ENCODE measurements at places on chromosomes 16 and 17.

GRCh38 chr16:4288148-4288921 lies 15.5 kb upstream of the TFAP4 start:
- DNase-seq, result peak; percentile 81

- DNase-seq, result peak; percentile 62
These were observed 663 bp downstream of the CYB5D1 start for GRCh38 chr17:7858522-7858810.

DNA sequence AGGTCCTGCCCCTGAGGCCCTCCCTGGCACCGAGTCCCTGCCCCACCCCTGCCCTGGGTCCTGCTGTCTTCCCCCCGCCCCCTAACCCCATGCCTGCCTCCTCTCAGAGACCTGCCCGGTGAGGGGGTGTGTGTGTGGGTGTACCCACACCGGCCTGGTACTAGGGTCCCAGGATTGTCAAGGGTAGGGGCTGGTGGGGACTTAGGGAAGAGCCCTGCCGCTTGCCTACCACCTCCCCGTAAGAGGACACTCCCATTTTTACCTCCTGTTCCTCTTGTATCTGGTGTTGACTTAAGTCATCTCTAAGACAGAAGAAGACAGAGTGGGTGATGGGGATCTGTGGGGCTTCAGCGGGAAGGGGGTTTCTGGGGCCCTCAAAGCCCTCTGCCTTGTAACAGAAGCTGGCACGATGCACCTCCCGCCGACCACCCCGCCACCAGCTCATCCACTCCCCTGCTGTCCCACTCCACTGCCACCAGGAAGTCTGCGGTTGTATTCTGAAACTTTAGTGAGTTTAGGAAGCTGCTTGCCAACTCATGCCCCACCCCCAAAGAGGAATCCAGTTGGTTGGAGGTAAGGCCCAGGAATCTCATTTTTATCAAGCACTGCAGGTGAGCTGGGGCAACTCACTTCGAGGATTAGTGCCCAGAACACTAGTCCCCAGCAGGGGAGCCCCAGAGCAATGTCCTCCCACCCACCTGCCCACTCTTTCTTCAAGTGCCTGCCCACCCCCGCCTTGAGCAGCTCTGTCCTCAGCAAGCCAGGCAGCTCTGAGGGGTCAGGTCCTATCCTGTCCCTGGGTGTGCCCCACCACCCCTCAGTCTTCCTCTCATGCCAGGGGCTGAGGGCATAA lies 5.6 kb downstream of the SPATA32 start:
- peak; percentile 25 for DNase-seq

- no peak for DNase-seq
These were observed 62.6 kb downstream of the PRKCA start for GRCh38 chr17:66364990-66365490.

- DNase-seq, result no peak
These were observed 9.2 kb upstream of the PRR29 start for GRCh38 chr17:63988741-63989621.

DNA sequence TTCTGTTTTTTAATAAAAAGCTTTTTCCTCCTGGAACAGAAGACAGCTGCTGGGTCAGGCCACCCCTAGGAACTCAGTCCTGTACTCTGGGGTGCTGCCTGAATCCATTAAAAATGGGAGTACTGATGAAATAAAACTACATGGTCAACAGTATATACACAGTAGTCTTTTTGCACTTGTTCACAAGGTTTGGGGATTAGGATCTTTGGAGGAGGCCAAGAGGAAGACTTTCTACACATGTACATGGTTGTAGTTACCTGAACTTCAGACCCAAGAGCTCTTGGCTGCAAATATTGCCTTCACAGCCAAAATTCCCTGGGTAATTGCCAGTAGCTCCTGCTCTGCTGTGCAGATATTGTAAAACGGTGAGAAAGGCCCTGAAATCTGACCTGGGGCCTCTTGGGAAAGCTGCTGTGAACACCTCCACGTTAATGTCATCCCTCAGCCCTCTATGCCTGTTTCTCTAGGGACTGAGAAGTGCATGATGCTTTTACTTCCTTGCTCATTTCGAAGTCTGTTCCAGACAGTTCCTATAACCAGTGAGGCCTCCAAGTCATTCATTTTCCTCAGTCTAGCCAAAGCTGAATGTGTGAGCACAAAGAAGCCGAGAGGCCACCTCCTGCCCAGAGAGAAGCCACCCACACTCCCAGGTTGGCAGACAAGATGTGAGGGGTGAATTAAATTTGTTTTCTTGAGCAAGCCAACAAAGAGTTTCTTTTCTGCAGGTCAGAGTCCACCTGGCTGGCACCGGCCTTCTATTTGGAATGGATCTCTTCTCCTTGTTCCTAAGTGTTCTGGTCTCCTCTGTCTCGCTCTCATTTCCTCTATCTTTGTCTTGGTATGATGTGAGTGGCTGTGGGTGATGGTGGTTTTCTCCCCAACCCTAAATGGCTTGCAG lies 15.9 kb downstream of the ANKRD40 start:
- DNase-seq, result no peak

- DNase-seq, result no peak
These were observed 57.8 kb upstream of the CIBAR2 start for GRCh38 chr16:85170066-85170491.

GRCh38 chr16:76246587-76246986 lies 30.6 kb upstream of the CNTNAP4 start:
- no peak for DNase-seq

- DNase-seq, result no peak
These were observed 11.1 kb upstream of the KIF19 start for GRCh38 chr17:74314877-74315276.

DNA sequence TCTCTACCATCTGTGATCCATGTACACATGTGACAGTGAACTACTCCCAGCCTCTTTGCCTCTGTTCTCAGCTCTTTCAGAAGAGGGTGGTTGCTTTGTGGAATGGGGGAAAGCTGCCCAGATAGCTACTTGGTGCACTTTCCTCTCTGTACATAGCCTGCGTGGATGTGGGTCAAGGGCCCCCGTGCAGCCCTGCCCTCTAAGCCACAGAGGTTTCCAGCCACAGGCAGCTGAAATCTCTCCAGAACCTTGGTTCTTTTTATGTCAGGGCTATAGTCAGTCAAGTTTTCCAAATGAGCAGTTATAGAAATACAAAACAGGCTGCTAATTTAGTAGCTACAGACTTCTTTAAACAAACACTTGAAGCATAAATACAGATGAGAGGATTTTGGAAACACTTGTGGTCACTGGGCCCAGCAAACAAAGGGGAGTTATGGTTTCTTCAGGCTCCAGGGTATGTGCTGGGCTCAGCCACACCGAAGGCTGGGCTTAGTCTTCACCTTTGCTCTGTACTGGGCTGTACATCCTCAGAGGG lies 199.7 kb upstream of the ASIC2 start:
- no peak for DNase-seq

- no peak for DNase-seq
These were observed 30.2 kb downstream of the TENT4B start for GRCh38 chr16:50183316-50183715.

DNA sequence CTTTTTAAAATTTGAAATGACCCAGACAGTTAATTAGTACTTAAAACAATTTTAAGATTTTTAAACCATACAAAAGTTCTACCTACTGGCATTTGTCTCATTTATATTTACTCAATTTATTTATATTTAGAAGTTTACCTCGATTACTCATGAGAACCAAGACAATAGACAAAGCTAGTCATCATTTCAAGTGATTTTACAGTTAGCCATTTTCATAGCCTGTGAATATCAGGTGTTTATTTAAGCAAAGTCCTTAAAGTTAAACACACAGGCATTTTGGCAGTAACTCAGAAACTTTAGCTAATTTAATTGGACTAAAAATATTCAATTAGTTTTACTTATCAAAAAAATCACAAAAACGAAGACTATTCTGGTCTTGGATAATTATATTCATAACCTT lies 101.6 kb upstream of the KIF2B start:
- DNase-seq, result no peak

DNA sequence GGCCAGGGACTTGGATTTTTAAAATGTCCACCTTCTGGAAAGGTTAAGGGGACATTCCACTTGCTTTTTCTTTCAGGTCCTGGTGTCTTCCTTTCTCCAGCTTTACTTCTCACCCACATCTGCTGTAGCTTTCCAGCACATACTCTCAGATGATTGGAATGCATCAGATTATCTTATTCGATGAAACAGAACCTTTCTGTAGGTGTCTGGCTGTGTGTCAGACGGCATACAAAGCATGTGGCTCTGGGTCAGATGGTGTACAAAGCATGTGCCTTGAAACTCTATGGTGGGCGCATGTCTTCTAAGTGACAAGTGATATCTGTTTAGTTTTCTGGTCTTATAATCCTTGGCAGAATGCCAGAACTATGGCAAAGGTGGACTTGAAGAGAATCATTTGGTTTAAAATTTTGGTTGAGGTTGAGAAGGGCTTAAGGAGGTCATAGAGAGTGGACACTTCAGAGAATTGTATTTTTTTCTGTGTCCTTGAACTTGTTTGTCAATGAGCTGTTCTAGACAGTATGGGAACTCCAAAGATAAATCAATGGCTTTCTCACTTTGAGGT lies 125.3 kb downstream of the FTO start:
- no peak for DNase-seq

DNA sequence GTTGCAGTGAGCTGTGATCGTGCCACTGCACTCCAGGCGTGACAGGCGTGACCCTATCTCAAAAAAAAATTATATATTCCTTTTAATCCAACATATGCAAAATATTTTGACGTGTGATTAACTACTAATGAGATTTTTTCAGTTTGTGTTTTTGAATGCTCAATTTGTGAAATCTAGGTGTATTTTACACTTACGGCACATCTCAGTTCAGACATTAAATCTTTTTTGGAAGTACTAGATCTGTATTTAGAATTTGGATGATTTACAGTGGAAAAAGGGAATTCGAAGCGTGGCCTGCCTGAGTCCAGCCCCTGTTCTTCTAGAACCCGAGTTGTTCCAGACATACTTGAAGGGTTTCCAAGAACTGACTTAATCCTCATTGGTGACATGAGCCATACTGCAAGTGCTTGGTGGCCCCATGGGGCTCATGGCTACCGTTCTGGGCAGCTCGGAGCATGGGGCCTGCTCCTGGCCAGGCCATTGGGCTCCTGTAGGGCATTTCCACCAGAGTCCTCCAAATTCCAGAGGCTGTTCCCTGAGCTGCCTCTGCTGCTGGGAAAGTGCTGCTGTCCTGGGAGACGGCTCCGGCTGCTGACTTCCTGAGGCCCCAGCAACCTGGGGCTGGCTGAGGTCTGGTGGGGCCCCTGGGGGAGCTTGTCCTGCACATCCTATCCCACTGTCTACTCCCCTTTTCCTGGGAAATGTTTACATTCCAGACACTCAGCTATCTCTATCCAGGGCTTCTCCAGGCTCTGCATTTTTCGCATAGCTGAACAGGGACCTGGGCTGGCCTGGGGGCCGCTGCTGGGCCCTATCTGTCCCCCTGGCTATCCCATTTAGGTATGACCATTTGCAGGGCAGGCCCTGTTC lies 27.2 kb downstream of the LLGL2 start:
- DNase-seq, result no peak

GRCh38 chr16:24013864-24014645 lies 178.3 kb downstream of the PRKCB start:
- peak; percentile 64 for DNase-seq

- DNase-seq, result no peak
These were observed 5.9 kb downstream of the TMEM98 start for GRCh38 chr17:32933881-32934280.

DNA sequence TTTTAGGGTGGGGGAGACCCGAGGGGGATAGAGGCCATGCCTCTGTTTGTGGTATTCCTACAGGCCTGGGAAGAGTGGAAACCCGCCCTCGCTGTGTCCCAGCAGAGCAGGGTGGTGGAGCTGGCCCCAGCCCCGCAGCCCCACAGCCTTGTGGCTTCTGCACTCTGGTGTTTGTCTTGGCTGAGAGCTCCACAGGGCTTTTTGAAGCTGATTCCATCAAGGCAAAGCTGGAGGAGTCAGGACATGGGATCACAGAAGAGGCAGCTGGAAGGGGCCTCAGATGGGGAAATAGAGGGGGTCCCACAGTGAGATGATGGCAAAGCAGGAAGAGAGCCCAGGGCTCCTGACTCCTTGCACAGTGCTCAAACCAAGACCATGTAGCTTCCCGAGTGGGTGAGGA lies 5.0 kb upstream of the WFIKKN2 start:
- DNase-seq, result no peak

- DNase-seq, result no peak
These were observed 4.1 kb downstream of the SDR42E1 start for GRCh38 chr16:82007189-82007588.

DNA sequence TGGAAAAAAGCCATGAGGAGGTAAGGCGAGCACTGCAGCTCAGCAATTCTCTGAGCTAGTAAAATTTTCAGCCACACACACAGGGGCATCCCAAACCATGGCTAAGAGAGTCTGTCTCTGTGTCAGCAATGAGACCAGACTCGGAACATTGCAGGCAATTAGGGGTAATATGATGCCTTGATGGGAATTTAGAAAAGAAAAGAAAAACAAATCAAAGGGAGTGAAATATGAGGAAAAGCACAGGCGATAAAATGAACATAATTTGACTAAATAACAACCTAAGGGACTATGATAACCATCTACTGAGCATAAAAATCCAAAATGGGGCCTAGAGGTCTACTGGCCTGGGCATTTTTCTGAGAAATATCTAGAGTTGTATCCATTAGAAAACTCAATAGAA lies 546.0 kb upstream of the PSMD7 start:
- no peak for DNase-seq

- DNase-seq, result no peak
These were observed 8.5 kb downstream of the ST6GALNAC1 start for GRCh38 chr17:76635039-76635438.

- no peak for DNase-seq
These were observed 1.0 kb upstream of the KRTAP3-1 start for GRCh38 chr17:41009936-41010335.

- DNase-seq, result no peak
These were observed 15.5 kb upstream of the SNTB2 start for GRCh38 chr16:69171325-69172084.

DNA sequence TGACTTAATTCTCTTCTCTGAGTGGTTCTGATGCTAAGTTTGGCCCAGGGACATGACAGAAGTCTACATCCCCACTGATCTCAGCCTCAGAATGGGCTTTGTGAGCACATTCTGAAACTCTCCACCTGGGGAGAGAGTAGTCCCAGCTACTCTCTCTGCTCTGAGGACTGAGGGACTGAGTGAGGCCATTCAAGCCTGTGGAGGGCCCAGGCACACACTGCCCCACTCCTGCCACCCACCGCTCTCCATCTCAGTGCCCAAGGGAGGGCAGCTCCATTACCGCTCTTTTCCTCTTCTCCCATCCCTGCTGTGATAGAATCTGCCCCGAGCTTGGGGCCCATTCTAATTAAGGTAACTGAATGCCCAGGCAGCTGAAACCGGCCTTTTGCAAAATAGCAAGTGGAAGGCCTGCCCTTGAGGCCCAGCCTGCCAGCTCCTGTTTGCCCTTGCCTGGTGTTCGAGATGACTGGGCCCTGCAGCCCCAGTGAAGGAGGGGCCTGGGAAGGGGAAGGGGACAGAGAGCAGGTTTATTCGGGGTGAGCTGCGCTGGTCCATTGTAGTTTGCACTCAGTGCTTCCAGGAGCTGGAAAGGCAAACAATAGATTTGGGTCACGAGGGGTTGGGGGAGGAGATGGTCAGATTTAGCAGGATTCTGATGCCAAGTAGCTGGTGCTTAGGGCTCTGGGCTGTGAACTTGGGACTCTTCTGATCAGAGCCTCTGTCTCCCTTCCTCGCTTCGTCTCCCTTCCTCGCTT lies 76.2 kb downstream of the RAB11FIP4 start:
- no peak for DNase-seq

Data from activated naive CD4-positive, alpha-beta T cell treated with Interleukin-2 at 50 U/mL for 16 hours (primary cell).